ENCODE measurements at places on chromosomes 1 and 21.

DNA sequence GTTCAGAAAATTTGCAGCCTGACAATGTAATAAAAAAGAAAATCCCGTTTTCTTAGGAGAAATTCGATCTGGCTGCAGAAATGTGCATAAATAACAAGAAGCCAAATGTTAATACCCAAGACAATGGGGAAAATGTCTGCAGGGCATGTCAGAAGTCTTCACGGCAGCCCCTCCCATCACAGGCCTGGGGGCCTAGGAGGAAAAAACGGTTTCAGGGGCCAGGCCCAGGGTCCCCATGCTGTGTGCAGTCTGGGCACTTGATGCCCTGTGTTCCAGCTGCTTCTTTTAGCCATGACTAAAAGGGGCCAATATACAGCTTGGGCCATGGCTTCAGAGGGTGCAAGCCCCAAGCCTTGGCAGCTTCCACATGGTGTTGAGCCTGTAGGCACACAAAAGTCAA is 6.5 kb upstream of the PRDX6 start:
- DNase-seq = no peak

GRCh38 chr1:218350801-218351266 is 5.7 kb downstream of the TGFB2 start:
- no peak for DNase-seq

GRCh38 chr1:1418464-1419362 is 2.4 kb downstream of the ANKRD65 start:
- DNase-seq = no peak

GRCh38 chr1:26991310-26992116 is 2.0 kb upstream of the TRNP1 start:
- no peak for DNase-seq

DNA sequence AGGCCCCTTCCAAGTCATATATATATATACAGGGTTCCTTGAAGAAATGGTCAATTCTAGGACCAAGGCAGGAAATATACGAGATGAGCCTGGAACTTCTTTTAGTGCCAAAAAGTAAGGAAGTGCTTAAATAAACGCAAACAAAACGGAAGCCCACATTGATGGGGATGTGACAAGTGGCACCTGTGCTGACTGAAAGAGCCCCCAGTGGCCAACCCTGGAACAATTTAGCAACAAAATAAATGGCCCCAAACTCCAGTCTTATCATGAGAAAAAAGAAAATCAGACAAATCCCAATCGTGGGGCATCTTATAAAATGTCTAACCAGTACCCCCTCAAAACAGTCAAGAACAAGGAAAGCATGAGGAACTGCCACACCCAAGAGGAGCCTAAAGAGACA is 17.7 kb downstream of the PLA2G5 start:
- no peak for DNase-seq

DNA sequence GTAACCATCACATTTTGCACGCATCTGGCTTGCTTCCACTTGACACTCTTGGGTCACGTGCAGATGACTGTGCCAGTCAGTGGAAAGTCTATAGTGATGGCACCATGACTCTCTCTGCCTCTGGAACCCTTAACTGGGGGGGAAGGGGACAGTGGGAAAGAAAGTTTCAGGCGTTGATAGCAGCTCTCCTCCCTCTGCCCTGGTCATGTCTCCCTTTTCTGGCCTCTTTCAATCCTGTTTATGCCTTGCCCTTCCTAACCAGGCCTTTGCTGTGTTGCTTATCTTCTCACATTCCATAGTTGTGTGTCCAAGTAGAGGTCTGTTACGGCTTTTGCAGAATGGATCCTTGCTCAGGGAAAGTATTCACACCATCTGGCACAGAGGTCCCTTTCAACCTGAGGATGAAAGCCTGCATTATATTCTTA is 93.5 kb downstream of the NRDC start:
- no peak for DNase-seq

- no peak for DNase-seq
These were observed 2.7 kb downstream of the PLEKHA6 start for GRCh38 chr1:204356997-204357396.

DNA sequence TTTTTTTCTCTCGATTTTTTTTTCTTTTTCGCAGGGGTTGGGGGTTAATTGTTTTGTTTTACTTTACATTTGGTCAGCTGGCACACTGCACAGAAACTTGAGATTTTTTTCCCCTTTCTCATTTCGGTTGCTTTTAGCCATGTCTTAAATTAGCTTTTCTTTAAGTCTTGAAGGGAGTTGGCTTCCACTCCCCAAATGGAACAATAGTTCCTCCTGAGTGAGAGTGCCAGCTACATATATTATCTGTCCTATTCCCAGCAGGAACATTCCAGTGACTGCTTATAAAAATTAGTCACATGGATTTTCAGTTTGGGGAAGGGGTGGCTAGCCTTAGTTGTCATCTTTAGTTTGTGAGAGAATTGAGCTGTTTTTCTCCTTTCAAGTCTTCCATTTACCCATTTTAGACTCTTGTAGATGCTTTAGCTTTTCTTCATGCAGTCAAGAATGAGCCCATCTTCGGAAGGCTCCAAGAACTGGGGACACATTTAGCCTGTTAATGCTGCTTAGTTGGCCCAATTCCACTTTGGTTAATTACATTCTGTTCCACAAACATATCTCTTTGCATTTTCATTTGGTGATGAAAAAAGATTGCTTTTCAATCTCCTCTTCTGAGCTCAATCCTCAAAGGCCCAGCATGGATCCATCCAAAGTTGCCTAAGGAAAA is 510.1 kb upstream of the CXADR start:
- DNase-seq = no peak

DNA sequence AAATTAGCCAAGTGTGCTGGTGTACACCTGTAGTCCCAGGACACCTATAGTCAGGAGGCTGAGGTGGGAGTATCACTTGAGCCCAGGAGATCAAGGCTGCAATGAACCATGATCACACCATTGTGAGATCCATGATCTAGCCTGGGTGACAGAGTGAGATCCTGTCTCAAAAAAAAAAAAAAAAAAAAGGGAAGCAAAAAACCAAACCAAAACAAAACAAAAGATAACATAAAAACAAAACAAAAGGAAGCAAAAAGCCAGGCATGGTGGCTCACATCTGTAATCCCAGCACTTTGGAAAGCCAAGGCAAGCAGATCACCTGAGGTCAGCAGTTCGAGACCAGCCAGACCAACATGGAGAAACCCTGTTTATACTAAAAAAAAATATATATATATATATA is 9.4 kb upstream of the AKR1A1 start:
- DNase-seq = no peak

DNA sequence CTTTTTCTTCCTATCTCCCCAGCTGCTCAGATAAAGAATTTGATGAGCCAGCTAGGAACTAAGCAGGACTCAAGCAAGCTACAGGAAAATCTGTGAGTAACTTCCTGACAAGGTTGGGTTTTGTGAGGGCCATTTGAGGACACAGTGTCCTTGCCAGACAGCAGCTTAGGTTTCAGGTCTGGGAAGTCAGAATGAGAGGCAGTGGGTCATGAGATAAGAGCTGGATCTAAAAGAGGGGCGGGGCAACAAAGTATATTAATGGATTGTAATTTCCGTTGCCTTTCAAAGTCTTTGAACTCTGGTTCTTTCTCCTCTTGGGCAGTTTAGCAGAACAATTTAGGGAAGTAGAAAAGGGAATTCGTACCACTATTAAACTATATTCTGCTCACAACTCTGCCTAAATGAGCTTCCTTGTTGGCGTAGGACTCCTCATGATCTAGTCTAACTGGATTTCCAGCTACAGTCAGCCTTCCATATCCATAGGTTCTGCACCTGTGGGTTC is 16.6 kb downstream of the STX12 start:
- no peak for DNase-seq

DNA sequence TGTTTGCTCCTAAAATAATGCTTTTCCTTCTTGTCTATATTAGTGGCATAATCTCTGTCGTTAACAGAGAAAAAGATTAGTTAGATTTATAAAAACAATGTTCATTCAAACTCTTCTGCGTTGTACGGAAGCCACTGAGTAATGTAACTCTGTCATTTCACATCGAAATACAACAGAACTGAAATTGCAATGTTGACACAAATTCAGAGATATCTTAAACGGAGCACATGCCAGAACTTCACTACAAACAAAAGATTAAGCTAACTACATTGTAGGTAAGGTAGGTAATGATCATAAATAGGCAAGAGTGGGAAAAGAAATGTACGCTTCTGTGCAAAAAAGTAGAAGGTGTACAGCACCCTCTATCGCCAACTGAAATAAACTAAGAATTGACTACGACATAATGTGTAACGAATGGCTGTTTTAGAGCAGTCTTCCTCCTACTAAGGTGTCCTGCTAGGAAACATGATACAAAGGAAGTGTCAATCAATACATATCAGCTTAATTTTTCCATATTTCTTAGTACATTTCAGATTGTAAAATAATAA is 56.6 kb downstream of the PCNX2 start:
- no peak for DNase-seq

- no peak for DNase-seq
These were observed 13.4 kb upstream of the OBSCN start for GRCh38 chr1:228194436-228194835.

DNA sequence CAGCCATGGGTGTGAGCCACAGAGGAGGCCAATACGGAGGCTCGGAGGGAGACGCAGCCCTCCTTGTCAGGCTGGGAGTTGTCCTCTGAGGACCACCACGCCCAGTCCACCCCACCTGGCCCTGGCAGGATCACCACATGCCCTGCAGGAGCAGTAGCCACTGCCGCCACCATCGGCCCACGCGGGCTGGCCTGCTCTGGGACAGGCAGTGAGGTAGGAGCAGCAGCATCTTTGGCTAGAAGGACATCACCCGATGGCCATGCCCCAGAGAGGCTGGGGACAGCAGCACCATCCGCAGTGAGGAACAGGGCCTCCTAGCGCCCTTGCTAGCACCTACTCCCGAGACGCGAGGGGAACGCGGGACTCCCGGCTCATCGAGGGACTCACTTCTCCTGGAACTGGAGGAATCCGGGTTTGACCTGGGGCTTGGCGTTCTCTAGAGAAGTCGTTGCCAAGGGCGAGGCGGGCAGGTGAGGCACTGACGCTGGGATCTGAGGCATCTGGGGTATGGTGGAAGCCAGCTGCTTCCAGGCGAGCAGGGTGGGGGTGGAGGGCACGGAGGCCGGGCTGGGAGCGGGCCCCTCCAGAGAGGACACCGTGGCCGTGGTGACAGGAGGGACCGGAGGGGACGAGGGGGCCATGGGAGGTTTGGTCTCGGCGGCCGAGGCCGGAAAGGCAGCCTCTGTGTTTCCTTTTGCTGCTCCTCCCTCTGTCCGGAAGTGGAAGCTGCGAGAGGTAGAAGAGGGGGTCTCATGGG is 148.9 kb downstream of the CASZ1 start:
- DNase-seq = no peak

GRCh38 chr1:22868331-22868730 is 104.3 kb downstream of the LACTBL1 start:
- DNase-seq = no peak

DNA sequence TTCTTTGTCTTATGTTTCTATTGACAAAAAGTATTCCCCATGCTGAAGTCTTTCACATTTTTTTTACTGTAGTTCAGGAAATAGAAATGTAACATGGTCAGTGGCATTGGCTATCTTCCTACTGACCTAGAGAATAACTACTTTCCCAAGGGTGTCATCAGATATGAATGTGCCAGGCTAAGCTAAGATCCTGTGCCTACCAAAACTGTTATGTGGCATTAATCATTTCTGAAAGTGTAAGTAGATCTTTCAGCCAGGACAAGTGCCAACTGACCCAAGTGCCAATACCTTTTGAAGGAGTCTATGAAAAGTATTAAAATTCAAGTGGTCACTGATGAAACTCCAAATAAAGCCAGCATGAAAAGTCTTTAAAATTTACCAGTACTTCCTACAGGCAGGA is 165.3 kb downstream of the TNFSF18 start:
- DNase-seq = no peak

GRCh38 chr21:38802050-38803026 is 3.4 kb upstream of the ETS2 start:
- DNase-seq = no peak

DNA sequence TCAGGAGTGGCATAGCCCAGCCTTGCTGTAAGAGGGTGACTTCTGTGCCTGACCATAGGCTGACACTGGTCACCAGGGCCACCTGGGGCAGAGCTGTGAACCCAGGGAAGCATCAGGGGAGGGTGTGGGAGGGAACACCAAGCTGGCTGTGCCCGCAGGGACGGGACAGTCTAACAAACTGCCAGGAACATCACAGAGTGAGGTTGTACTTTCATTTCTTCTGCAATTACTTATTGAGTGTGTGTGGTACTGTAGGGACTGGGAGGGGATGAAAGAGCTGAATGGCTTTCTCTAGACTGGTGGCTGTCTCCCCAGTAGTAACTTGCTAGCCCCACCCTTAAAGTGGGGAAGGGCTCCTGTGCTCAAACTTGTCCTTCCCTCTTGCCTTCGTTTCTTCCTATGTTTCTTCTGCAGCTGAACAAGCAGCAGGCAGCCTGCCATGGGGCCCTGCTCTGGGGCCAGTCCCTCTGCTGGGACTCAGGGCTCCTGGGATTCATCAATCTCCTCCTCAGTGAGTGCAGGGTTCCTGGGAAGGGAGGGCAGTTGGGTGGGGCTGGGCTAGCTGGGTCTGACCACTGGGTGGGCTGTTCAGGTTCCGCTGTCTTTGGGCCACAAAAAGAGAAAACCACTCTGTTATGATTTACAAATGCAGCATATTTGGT is 39.7 kb upstream of the ETV3 start:
- no peak for DNase-seq

- no peak for DNase-seq
These were observed 7.1 kb downstream of the SMPDL3B start for GRCh38 chr1:27941671-27942540.

GRCh38 chr1:70717211-70717610 is 306.1 kb downstream of the CTH start:
- DNase-seq = no peak

- no peak for DNase-seq
These were observed 138.3 kb downstream of the MAP3K21 start for GRCh38 chr1:233465745-233466343.

DNA sequence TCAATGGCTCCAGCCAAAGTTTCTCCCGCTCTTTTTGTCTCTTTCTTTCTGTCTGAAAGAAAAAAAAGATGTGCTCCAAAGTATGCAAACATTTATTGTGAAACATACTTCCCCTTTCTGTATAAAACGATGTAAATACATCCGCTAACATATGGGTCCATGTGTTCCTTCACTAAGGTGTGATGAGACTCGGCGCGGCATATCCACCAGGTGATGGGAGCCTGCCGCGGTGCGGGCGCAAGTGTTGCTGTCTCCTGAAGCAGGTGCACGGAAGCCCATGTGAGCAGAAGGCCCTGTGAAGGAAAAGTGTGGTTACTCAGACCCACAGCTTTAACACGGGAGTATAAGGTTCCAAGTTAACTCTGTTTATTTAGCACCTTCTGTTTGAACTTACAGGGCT is 466.6 kb upstream of the C1orf87 start:
- no peak for DNase-seq

DNA sequence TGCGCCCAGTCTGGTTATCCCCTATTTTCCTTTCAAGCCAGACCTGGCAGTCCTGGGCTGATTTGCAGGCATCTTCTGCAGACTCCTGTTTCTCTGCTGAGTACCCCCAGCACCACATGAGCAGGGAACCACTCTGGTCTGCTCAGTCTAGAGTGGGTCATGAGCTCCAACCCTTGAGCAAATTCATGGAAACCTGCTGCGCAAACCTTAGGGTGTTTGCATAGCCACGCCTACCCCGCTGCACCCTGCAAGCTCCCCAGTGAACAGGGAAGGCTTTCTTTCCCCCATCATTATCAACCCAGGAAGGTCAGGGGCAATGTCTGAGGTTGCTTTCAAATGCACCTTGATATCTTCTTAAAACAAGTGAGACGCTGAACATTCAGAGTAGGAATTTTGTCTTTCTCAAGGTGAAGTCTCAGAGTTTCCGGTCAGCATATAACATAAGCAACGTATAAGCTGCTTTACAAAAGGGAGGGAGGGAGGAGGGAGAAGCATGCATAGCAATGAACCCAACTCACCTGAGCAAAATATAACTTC is 11.1 kb upstream of the KCNE1 start:
- no peak for DNase-seq

- no peak for DNase-seq
These were observed 6.2 kb downstream of the MED8 start for GRCh38 chr1:43383449-43383848.
